ENCODE measurements at places on chromosomes 16 and 17. TPM values are rescaled to one million over a fixed set of nuclear protein-coding genes. Genes with fewer than 3 reads are reported as not detected.

DNA sequence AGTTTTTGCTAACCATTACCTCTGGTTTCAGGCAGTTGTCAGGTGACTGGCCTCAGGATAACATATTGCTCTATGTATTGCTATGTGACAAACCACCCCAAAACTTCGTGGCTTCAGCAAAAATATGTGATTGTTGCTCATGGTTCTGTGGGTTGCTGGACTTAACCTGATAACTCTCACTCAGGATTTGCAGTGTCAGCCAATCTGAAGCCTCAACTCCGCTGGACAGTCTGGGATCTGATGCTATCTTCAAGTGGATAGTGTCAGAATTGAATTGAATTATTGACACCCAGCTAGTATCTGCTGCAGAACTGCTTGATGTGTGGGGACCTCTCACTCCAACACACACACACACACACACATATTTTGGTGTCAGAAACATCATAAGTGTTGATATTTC, 34.7 kb upstream of the GUCY2D start:
- no peak overlapping the region for H3K4me3 ChIP-seq
- H3K27me3 ChIP-seq, result no peaks in the 10 kb centered on the region
- H3K4me1 ChIP-seq, result no peaks in the 10 kb centered on the region
- H3K36me3 ChIP-seq, result no peaks in the 10 kb centered on the region

DNA sequence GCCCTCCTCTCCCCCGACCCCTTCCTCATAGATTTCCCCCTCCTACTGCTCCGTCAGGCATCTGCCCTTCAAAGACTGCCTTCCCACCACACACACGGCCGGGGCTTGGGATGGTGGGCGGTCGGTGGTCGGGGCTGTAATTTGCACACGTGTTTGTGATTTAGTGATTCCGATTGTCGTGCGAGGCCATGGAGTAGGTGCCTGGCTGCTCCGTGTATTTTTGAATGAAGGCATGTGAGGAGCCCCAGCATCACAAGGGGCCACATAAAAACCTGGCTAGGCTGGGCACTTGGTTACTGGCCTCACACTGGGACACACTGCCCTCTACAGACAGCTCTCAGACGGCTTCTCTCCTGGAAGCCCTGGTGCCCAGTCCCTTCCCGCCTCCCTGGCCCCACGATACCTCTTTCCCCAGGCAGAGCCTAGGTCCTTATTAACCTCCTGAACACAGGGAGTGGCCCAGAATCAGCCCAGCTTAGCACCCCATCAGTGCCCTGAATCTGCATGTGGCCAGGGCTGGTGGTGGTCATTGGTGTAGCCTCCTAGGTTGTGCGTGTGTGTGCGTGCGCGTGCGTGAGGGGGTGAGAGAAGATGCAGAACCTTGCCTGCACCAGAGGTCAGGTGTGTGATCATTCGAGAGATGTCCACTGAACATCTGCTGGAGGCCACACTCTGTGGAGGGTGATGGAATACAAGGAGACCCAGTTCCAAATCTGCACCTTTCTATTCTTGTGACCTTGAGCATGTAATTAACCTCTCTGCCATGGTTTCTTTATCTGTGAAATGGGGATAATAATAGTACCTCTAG, 1.3 kb upstream of the SOCS1 start:
- peak; percentile 78 for DNase-seq
- H3K4me1 ChIP-seq, result peaks cover 55% of the 10 kb centered on the region
- H3K27ac ChIP-seq, result peak overlapping the region; percentile 98
- H3K27me3 ChIP-seq, result no peaks in the 10 kb centered on the region

DNA sequence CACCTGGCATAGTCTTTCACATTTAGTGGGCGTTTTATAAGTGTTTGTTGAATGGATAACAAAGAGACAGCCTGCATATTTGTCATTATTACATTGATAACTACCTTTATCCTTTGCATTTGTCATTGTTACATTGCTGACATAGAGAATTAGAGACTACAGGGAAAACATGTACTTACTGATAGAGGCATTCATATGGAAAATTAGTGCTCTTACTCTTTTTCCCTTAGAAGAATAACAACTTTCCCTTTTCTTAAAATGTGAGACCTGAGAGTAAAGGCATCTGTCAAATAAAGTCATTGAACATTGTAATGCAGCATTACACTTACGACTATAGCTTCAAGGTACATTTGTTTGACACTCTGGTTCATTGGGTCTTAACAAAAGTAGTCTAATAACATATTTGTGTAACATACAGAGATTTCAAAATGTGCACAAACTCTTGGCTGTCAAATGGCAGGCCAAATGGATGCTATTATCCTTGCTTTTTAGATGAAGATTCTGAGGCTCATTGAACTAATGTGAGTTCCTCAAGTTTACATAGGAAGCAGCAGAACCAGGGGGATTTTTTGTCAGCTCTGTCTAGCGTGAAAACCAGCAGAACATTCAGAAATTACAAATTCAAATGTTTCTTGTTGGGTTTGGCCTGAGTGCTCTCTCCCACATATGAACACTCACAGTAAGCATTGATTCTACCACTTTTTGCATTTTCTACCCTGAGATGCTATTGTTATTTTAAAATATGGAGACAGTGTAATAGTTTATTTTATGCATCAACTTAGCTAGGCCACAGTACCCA, 28.5 kb downstream of the SMIM36 start:
- no peak overlapping the region for H3K27ac ChIP-seq
- no peaks in the 10 kb centered on the region for H3K27me3 ChIP-seq
- no peaks in the 10 kb centered on the region for H3K36me3 ChIP-seq
- H3K4me1 ChIP-seq, result no peaks in the 10 kb centered on the region

DNA sequence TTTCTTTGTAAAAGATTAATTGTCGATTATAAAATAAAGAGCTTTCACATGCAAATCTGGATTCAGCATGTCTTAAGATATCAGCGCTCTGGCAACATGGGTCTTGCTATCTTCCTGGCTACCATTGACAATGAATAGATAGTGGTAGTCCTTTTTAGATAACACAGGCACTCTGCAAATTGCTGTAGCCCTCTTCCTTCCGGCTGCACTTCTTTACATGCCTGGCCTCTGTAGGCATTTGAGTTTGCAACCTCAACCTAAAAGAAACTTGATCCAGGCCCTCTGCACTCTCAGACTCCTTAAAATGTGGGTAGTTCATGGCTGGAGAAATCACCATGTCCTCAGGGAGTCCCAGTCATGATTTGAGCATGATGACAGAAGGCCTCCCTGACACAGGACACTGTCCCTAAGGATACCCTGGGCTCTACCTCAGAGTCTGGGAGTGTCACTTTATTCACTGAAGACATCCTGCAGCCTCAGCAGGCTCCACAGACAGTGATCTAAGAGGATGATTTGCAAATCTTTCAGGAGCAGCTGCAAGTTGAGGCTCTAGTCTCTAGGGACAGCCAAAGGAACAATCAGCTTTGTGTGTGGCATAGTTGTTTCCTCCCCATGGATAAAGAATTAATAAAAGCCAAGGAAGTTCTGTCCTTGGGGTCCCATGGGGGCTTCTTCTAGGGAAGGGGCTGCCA, 529.4 kb downstream of the RBFOX1 start:
- no peak overlapping the region for H3K27ac ChIP-seq
- DNase-seq, result no peak
- H3K4me3 ChIP-seq, result no peak overlapping the region
- H3K36me3 ChIP-seq, result no peaks in the 10 kb centered on the region

GRCh38 chr16:66647866-66648265, 43.4 kb downstream of the CMTM3 start:
- H3K27ac ChIP-seq, result no peak overlapping the region
- DNase-seq, result no peak
- H3K27me3 ChIP-seq, result no peaks in the 10 kb centered on the region
- H3K36me3 ChIP-seq, result no peaks in the 10 kb centered on the region
- peaks cover 17% of the 10 kb centered on the region for H3K4me1 ChIP-seq
- H3K4me3 ChIP-seq, result no peak overlapping the region

GRCh38 chr17:66426397-66427033, 124.1 kb downstream of the PRKCA start:
- H3K36me3 ChIP-seq, result no peaks in the 10 kb centered on the region
- no peaks in the 10 kb centered on the region for H3K27me3 ChIP-seq
- peaks cover 14% of the 10 kb centered on the region for H3K4me1 ChIP-seq
- no peak overlapping the region for H3K27ac ChIP-seq

- no peak overlapping the region for H3K27ac ChIP-seq
- H3K4me3 ChIP-seq, result no peak overlapping the region
- no peak for DNase-seq
- no peaks in the 10 kb centered on the region for H3K27me3 ChIP-seq
- peaks cover 24% of the 10 kb centered on the region for H3K4me1 ChIP-seq
Measured at GRCh38 chr17:65064452-65065019, 8.0 kb upstream of the GNA13 start.

GRCh38 chr17:773467-774312, 8.4 kb downstream of the GLOD4 start:
- H3K36me3 ChIP-seq, result peaks cover 95% of the 10 kb centered on the region
- H3K4me1 ChIP-seq, result no peaks in the 10 kb centered on the region
- H3K27ac ChIP-seq, result no peak overlapping the region
- DNase-seq, result no peak

DNA sequence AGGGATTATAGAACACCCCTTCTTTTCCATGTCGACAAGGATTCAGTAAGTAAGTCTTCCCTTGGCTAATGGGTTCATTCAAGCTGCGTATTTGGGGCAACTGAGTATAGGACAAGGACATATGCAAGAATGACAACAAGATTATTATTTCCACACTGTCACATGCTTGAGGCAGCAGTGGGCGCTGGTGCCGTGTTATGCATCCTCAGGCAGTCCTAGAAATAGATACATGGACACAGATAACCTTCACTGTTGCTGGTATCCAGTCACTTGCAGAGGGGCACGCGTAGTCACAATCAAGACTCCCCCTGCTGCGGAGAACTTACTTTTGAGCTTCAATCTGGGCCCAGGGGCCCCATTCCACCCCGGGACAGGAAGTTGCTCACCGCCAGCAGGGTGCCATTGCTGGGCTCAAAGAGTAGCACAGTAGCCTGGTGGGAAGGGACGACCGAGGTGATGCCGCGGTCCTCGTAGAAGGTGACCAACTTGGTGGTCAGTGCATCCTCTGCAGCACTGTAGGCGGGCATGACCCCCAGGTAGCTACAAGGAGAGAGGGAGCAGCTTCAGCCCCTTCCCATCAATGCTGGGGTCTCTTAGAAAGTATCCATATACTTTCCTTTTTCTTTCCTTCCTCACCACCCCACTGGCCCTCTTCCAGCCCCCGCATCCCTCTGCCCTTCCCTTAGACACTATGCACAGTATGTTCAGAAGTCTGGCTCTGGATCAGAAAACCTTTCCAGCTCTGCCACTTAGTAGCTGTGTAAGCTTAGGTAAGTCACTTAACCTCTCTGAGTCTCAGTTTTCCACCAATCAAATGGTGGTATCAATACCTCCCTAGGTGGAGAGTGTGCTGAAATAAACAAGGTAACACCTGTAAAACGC, 804 bp downstream of the CRYM start:
- peak overlapping the region; percentile 54 for H3K4me3 ChIP-seq
- H3K27me3 ChIP-seq, result peaks cover 37% of the 10 kb centered on the region
- H3K36me3 ChIP-seq, result no peaks in the 10 kb centered on the region
- DNase-seq, result no peak
- no peak overlapping the region for H3K27ac ChIP-seq

DNA sequence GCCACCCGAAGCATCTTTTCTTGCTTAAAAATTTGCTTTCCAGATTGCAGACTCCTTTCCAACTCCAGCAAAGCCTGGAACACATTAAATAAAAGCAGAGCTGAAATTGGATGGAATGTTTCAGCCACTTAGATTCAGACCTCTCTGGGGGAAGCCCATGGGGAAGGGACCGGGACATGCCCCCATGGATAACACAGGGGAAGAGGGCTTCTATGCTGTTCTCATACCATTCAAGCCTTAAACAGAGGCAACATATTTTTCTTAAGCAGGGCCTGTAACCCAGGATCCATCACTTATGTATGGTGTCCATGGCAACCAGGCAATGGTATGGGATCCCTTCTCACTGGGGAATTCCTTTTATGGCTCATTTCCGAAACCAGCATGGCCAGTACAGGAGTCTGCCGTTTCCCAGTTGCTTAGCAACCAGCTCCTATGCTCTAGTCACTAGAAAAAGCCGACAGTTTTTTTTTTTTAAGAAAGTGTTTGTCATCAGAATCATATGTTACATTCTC, 62.0 kb upstream of the MARCHF10 start:
- no peak overlapping the region for H3K27ac ChIP-seq
- H3K36me3 ChIP-seq, result no peaks in the 10 kb centered on the region
- H3K4me3 ChIP-seq, result no peak overlapping the region
- no peaks in the 10 kb centered on the region for H3K27me3 ChIP-seq
- no peak for DNase-seq

DNA sequence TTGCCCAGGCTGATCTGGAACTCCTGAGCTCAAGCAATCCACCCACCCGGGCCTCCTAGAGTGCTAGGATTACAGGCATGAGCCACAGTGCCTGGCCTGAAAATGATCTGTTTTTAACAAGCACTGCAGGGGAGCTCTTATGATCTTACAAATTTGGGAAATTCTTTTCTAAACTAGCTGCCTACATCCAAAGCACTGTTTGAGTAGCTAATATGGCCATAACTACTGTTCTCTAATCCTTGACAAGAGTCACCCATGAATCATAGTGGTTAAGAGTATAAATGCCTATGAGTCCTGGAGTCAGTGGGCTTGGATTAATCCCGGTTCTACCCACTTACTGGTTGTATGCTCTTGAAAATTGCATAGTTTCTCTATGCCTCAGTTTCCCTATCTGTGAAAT, 1.4 kb upstream of the CPPED1 start:
- DNase-seq, result no peak
- H3K36me3 ChIP-seq, result no peaks in the 10 kb centered on the region
- H3K4me1 ChIP-seq, result peaks cover 35% of the 10 kb centered on the region
- no peak overlapping the region for H3K27ac ChIP-seq
- H3K27me3 ChIP-seq, result no peaks in the 10 kb centered on the region
- H3K4me3 ChIP-seq, result no peak overlapping the region

DNA sequence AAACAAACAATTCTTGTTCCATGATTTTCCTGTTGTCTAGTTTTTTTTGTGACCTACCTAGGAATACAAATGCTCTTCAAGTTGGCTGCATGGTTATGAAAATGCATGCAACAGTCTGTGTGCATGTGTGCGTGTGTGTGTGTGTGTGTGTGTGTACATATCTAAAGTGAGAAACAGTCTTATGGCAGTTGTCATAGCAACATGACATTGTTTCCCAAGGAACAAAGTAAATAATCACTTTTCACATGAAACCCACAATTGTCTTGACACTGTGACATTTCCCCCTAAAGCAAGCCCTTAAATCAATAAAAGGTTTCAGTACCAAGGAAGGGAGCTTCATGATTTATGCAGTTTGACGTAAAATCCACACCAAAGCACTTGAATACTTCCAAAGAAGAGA, 758.4 kb downstream of the CDH8 start:
- H3K4me1 ChIP-seq, result no peaks in the 10 kb centered on the region
- no peak overlapping the region for H3K27ac ChIP-seq

Gene NPIPB13
- 27.6 TPM for total RNA-seq

Gene MYH2
- total RNA-seq, result 0.06 TPM

Gene SPNS3
- total RNA-seq, result 0.24 TPM

Gene FDXR
- 12.6 TPM for total RNA-seq
